ENCODE measurements at places on chromosomes 5 and 9.

GRCh38 chr5:127683008-127683407 lies 20.2 kb upstream of the CCDC192 start:
- DNase-seq, result no peak

- peak; percentile 48 for DNase-seq
Measured at GRCh38 chr5:179798771-179799643, 5.2 kb downstream of the LTC4S start.

- DNase-seq, result peak; percentile 64
Measured at GRCh38 chr9:120935383-120935857, 8.8 kb upstream of the TRAF1 start.

- DNase-seq, result no peak
Measured at GRCh38 chr9:14186096-14186495, 127.8 kb downstream of the NFIB start.

DNA sequence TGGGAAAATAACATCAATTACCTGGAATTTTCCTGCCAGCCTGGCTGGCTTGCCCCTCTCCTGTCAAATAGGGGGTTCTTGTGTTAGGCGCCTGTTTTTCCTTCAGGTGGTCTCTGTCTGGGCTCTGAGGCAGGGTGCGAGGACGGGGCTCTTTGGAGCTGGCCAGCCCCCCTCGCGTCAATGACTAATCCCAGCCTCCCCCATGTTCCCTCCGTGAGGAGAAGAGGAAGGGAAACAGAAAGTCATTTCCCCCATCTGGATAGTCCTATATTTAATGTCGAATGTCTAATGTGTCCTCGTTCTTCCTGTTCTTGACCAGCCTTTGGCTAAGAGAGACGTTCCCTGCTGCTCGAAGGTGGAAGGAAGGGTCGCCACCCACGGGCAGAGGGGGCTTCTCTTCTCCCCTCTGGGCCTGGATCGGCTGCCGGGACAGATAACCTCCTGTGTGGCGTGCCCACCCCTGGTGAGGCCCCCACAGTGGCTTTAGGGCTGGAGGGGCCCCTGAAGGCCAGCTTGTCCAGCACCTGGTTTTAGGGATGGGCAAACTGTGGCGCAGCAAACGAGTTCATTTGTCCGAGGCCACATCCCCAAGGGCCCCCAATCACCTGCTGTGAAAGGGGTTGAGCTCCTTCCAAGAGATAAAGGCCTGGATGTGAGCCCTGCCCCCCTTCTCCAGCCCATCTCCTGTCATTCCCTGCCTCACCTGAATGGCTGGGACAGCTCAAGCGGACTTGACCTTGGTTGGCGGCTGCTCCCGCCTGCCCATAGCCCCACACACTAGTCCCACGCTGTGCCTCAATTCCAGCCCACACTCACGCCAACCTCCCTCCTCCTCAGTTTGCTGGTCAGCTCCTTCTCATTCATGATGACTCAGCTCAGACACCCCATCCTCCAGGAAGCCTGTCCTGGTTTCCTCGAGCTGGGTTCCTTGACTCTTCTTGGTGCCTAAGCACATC lies 35.9 kb upstream of the UNC5A start:
- DNase-seq, result peak; percentile 33

- no peak for DNase-seq
Measured at GRCh38 chr5:56116599-56117141, 116.5 kb downstream of the ANKRD55 start.

DNA sequence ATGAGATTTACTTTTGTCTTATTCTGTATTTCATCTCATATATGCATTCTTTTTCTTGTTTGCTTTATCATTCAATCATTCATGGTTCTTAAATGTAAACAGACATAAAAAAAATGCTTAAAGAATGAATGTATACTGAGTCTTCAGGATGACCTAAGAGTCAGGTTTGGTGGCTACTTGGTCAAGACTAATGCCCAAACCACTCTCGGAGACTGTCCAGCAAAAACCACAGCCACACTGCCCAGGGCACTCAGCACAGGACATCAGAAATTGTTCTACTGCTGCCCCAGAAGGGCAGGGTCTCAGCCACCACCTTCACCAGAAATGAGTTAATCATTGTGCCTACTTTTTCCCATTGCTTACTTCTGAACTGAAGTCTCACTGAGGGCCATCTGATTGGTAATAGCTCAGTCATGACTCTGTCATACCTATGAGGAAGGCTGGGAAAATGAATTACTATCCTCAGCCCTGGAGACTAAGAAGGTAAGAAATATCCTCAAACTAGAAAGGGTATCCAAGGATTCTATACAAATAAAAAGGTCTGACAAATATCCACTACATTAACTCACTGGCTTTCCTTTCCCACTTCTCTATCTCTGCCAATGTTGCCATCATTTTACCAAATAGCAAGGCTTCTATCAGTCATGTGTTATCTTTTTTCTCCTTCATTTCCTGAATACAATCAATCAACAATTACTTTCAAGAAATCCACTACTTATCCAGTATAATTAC lies 236.1 kb downstream of the CETN3 start:
- no peak for DNase-seq

DNA sequence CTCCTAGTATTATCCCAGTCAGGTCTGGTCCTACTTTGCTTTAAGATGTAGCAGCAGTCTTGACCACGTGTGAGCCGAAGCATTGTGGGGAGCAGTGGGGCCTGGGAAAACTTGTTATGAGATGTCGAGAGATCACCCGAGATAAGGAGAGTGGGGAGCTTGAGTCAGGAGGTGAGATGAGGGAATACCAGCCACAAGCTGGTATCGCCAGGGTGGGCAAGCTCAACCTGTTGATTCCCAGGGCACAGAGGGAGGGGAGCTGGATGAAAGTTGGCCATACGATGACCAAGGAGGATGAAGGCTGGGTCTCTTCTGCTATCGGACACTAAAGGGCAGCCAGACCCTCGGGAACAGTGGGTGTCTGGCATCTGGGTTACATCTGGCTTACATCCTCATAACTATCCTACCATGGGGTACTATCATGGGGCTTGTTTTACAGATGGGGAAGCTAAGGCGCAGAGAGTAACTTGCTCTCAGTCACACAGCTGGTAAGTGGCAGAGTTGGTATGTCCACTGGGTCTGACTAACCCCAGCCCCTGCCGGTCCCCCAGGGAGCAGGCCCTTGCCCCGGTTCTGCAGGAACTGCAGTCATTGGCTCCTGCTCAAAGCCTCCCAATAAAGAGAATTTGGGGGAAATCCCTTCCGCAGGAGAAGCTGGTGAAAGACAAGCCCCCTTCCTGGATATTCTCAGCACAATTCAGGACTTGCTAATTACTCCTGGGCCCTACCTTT lies 13.4 kb upstream of the TIFAB start:
- peak; percentile 45 for DNase-seq

GRCh38 chr9:136840140-136840876 lies 2.0 kb upstream of the AJM1 start:
- peak; percentile 55 for DNase-seq

DNA sequence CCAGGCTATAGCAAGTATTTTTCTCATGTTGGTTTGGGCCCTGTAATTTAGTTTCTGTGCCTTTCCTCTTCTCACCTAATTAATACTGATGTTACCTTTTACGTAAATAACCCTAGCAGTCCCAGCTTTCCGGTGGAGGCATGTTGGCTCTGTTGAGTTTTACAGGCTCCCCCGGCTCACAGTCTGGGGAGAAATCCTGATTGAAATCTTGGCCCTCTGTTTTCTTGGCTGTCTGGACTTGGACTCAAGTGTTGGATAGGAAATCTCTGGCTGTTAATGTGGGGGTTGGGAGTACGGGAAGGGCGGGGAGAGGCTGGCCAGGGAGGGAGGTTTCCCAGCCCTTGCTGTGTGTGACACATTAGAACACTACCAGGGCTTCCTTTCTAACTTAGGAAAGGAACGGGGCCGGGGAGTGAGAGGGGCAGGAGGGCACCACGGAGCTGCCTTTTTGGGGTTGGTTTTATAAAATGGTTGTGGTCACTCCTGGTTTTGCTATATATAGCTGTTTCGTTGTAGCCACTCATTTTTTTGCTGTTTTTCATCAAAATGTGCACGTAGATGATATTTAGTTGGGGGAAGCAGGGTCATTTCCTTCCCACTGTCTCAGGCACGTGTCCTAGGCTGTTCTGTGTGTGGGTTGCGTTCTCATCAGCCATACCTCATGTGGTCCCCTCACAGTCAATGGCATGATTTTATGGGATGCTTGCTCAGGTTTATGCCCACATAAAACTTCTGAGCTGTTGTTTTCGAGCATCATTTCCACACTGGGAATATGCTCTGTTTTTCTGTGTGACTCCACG lies 11.0 kb downstream of the TRIO start:
- DNase-seq, result peak; percentile 76

All from kidney (tissue), 22 donors.